ENCODE measurements at places on chromosomes 3 and 15. TPM values are rescaled to one million over a fixed set of nuclear protein-coding genes. Genes with fewer than 3 reads are reported as not detected.

Gene SLC51B
- not detected for total RNA-seq

Gene ARID3B
- 3.4 TPM for total RNA-seq

Gene GHRL
- total RNA-seq: not detected

Gene APOD
- total RNA-seq: 90.8 TPM

Gene KNG1
- not detected for total RNA-seq

Gene SPSB4
- 0.08 TPM for total RNA-seq

Gene PLSCR5
- not detected for total RNA-seq

Gene DNAJB11
- 153 TPM for total RNA-seq

Gene CLRN1
- not detected for total RNA-seq

Gene HOMER2
- 8.8 TPM for total RNA-seq

Gene ROPN1
- 33.4 TPM for total RNA-seq

GRCh38 chr3:57911593-57911992 is 96.6 kb upstream of the FLNB start:
- no peak for DNase-seq

GRCh38 chr15:98288091-98288590 is 327.6 kb downstream of the ARRDC4 start:
- no peak for DNase-seq

- no peak for DNase-seq
Measured at GRCh38 chr3:47343471-47343971, 37.3 kb upstream of the PTPN23 start.

DNA sequence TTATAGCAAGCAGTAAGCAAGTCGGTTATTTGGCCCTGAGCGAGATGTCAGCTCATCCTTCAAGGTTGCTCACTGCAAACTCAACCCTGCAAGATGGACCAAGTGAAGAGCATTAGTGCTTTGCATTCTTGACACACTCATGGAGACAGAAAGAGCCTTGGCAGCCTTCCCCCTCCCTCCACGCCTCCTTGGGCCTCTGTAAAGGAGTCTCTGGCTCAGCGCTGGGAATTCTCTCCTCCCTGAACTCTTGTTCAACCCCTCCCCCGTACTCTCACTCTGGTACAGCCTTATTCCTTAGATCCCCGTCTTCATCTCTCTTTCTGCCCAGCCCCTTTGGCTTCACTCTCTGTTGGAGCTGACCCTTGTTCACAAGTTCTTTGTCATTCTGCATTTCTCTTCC is 2.2 kb upstream of the CX3CR1 start:
- DNase-seq: no peak

DNA sequence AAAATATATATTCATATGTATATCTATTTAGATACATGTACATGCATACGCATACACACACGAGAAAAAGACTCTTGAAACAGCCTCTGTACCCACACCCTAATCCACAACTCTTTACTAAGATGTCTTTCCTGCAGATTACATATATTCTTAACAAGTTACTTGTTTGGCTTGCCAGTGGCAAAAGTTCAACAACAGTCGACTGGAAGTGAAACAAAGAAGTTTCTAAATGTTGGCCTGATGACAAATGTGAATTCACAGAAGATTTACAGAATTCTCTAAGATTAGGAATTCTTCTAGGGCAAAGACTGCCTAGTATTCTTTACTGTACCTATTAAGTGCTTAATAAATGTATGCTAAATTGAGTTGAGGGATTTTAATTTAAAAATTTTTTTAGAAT is 116.8 kb downstream of the CDIN1 start:
- DNase-seq: no peak

DNA sequence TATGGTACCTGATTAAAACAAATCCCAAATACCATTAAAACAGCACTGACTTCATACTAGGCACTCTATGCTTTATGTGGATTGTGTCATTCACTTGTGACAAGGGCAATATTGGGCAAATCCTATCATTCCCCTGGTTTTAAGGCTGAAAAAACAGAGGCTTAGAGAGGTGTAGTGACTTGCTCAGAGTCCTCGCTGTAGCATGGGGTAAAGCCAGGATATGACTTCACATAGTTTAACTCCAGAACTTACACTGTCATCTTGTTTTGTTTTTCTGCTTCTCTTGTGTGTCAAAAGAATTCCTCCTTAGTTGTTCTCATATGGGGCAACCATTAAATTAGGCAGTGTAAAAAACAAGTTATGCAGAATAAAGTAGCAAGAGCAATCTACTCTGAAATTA is 40.3 kb upstream of the ICE2 start:
- DNase-seq: no peak

- no peak for DNase-seq
Measured at GRCh38 chr15:75920079-75920478, 16.4 kb downstream of the FBXO22 start.

DNA sequence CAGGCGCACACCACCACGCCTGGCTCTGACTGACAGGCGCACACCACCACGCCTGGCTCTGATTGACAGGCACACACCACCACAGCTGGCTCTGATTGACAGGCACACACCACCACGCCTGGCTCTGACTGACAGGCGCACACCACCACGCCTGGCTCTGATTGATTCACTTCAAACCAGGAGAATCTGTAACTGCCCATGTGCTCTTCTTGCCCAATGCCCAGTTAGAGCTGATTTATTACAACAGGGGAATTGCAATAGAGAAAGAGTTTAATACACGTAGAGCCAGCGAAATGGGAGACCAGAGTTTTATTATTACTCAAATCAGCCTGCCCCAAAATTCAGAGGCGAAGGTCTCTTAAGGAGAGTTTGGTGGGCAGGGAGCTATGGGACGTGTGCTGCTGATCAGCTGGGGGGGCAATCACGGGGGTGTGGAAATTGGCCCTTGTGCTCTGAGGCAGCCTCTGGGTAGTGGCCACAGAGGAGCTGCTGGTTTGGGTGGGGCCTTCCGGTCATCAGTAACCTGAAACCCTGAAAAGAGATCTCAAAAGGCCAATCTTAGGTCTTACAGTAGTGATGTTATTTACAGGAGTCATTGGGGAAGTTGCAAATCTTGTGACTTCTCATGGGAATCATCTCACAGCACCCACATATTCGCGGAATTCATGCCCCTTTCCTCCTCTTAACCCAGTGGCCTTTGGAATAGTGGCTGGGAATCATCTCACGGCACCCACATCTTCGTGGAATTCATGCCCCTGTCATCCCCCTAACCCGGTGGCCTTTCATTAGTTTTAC is 63.8 kb upstream of the TFRC start:
- no peak for DNase-seq

DNA sequence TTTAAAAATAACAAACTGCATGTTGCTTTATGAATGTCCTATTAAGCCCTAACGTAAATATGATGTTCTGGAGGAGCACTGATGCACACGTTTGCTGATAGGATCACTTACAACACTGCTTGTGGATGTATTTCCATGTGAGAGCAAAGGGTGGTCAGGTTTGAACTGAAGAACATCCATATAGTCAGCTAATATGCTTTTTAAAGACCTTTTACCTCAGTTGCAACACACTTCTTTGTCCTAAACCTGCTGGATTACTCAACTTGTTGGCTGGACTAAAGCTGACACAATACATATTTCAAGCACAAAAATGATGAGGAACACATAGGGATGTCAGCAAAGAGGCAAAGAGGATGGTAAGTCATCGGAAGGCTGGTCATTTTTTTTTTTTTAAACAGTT is 186.6 kb downstream of the TIGIT start:
- no peak for DNase-seq

DNA sequence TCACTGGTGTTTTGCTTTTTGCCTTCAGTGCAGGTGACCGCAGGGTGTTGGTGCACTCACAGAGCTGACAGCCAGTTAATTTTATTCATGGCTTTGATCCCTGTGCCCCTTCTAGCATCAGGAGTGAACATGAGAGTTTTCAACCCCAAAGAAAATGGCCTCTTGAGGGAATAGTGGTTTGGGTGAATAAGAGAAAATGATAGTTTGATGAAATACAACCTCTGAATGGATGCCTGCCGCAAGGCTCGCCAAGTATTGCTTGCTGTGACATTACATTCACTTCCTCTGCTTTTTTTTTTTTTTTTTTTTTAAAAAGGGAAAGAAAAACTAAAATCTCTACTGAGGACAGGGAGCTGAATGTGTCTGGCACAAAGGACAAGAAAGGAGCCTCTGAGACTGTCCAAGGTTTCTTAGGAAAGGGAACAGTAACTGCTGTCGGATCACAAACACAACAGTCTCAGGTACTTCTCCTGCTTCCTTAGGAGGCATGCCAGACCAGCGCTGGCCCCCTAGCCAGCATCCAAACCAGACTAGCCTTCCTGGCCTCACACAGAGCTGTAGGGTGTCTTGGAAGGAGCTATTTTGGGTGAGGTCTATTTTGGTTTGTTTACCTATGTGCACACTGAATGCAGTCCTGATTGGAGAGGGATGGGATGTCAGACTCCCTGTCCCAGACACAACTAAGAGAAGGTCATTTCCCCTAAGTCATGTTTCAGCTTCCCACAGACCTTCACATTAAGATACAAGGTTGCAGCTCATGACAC is 29.0 kb downstream of the CCDC80 start:
- no peak for DNase-seq

- peak; percentile 58 for DNase-seq
Measured at GRCh38 chr3:38247366-38248035, 18.1 kb upstream of the SLC22A13 start.

DNA sequence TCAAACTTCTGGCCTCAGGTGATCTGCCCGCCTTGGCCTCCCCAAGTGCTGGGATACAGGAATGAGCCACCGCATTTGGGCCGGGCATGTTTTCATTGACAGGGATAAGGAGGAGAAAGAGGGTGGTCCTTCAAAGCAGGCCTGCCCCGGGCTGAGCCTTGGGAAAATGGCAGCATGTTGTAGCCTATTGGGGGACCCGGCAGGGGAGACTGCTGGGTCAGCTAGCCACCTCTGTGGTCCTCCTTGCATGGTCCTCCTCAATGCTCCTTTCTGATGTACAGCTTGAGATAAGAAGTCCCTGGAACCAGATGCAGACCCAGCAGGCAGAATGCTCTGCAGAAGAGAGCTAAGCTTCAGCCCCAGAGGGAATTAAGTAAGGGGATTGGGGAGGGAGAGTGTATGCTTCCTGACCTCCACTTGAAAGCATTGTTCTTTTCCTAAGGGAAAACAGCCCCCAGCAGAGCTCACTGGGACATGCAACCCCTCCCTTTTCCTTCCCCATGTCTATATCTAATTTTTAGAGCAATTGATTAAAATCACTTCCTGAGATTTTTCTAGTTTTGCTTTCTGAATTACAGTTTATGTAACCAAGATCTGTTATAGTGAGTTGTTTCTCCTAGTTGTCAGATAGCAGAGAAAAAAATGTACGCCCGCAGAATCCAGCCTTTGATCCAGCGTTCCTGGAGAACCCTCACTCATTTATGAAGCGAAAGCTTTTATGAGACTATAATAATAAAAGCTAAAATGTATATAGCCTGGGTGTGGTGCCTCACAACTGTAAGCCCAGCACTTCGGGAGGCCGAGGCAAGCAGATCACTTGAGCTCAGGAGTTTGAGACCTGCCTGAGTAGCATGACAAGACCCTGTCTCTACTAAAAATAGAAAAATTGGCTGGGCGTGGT is 48.7 kb upstream of the VILL start:
- DNase-seq: no peak

GRCh38 chr3:99895703-99896441 is 78.2 kb downstream of the CMSS1 start:
- no peak for DNase-seq

GRCh38 chr3:129520960-129521359 is 7.5 kb upstream of the RHO start:
- DNase-seq: no peak

DNA sequence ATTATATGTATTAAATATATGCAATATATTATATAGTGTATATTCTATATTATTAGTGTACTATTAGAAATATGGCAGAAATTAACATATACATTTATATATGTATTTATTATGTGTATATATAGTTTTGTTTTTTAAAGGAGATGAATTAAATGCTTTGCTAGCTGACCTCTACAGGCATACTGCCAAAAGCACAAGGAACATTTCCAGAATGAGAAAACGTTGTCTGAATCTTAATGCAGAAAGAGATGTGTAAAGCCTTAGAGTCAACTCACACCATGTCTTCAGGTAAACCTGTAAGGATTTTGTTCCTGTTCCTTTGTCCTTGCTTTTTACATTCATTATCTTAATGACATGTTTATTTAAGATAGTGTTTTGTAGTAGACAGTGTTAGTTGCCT is 111.9 kb downstream of the ST8SIA2 start:
- no peak for DNase-seq

All from SK-MEL-5 (cell line).